GM23248 (cell line): ENCODE measurements at places on chromosomes 6 and 20. TPM values are rescaled to one million over a fixed set of nuclear protein-coding genes. Genes with fewer than 3 reads are reported as not detected.

- H3K36me3 ChIP-seq, result no peaks in the 10 kb centered on the region; the same call in 1 of the 2 replicates
- H3K27ac ChIP-seq, result no peak overlapping the region
- no peak overlapping the region for H3K4me3 ChIP-seq
- no peaks in the 10 kb centered on the region for H3K27me3 ChIP-seq
These were observed 40.3 kb downstream of the UQCC2 start for GRCh38 chr6:33670971-33671743.

GRCh38 chr6:12733876-12734275 lies 17.3 kb downstream of the PHACTR1 start:
- no peaks in the 10 kb centered on the region for H3K4me1 ChIP-seq
- no peaks in the 10 kb centered on the region for H3K36me3 ChIP-seq
- DNase-seq, result no peak

- H3K27me3 ChIP-seq, result no peaks in the 10 kb centered on the region
- no peaks in the 10 kb centered on the region for H3K36me3 ChIP-seq
- no peak overlapping the region for H3K4me3 ChIP-seq
- no peak for DNase-seq
- no peaks in the 10 kb centered on the region for H3K4me1 ChIP-seq
These were observed 22.3 kb upstream of the BCAS4 start for GRCh38 chr20:50772420-50773185.

GRCh38 chr6:119312441-119312840 lies 37.1 kb downstream of the MAN1A1 start:
- H3K4me3 ChIP-seq, result no peak overlapping the region
- peaks cover 16% of the 10 kb centered on the region for H3K4me1 ChIP-seq
- no peak for DNase-seq
- H3K27ac ChIP-seq, result no peak overlapping the region
- no peaks in the 10 kb centered on the region for H3K27me3 ChIP-seq

GRCh38 chr20:62210496-62210855 lies 9.6 kb downstream of the HRH3 start:
- DNase-seq, result no peak
- no peaks in the 10 kb centered on the region; the same call in 1 of the 2 replicates for H3K27me3 ChIP-seq
- H3K27ac ChIP-seq, result no peak overlapping the region
- no peaks in the 10 kb centered on the region for H3K4me1 ChIP-seq

- H3K4me3 ChIP-seq, result no peak overlapping the region
- DNase-seq, result no peak
- H3K4me1 ChIP-seq, result peaks cover 5% of the 10 kb centered on the region
- peaks cover 51% of the 10 kb centered on the region for H3K27me3 ChIP-seq
- H3K36me3 ChIP-seq, result no peaks in the 10 kb centered on the region
These were observed 55.9 kb downstream of the TBC1D7 start for GRCh38 chr6:13272131-13273046.

GRCh38 chr20:11376998-11377397 lies 540.7 kb upstream of the BTBD3 start:
- no peaks in the 10 kb centered on the region for H3K27me3 ChIP-seq
- no peaks in the 10 kb centered on the region for H3K36me3 ChIP-seq
- H3K27ac ChIP-seq, result no peak overlapping the region
- DNase-seq, result peak; percentile 41

KHDC1L gene
- not detected in 2 replicates for total RNA-seq

TAGAP gene
- total RNA-seq, result not detected in 2 replicates

ABHD16B gene
- total RNA-seq, result not detected in 2 replicates

BPIFA1 gene
- not detected in 2 replicates for total RNA-seq

TBC1D32 gene
- total RNA-seq, result 9.0 and 14.2 TPM in 2 replicates

SIRPG gene
- not detected in 2 replicates for total RNA-seq

TNXB gene
- total RNA-seq, result 23.5 and 23.8 TPM in 2 replicates

EYS gene
- total RNA-seq, result not detected in 2 replicates
